ENCODE measurements at places on chromosomes 7 and 10. TPM values are rescaled to one million over a fixed set of nuclear protein-coding genes. Genes with fewer than 3 reads are reported as not detected.

GRCh38 chr7:105337529-105337928, 51.2 kb downstream of the SRPK2 start:
- H3K27ac ChIP-seq: no peak overlapping the region
- H3K4me1 ChIP-seq: 0 out of 2 replicates have a peak, but pooled peaks cover 3% of the 10 kb centered on the region
- no peaks in the 10 kb centered on the region for H3K27me3 ChIP-seq
- no peak for DNase-seq
- no peak overlapping the region for H3K4me3 ChIP-seq
- no peaks in the 10 kb centered on the region for H3K36me3 ChIP-seq

The AZGP1 gene
- not detected for polyA plus RNA-seq

The CFTR gene
- not detected for polyA plus RNA-seq

The SLC26A3 gene
- not detected for polyA plus RNA-seq

GRCh38 chr10:84005403-84005802, 133.9 kb upstream of the GHITM start:
- no peaks in the 10 kb centered on the region for H3K27me3 ChIP-seq
- H3K4me3 ChIP-seq: no peak overlapping the region
- no peaks in the 10 kb centered on the region for H3K4me1 ChIP-seq

The ACTL6B gene
- polyA plus RNA-seq: not detected

DNA sequence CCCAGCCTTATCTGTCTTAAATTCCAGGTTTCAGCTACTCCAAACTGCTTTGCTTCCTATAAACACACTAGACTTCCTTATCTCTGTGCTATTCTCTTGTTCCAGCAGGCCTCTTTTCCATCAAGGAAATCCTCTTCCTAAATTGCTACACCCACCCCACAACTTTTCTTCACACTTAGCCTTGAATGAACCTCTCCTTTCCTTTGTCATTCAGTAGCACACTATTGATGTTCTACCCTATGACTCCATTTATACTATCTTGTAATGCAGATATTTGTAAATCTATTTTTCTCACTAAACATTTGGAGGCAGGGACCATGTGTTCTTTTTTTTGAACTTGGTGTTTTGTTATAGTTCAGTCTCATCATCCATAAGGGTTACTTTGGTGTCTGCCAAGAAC, 3.7 kb downstream of the SLC16A9 start:
- H3K36me3 ChIP-seq: no peaks in the 10 kb centered on the region
- peaks cover 27% of the 10 kb centered on the region for H3K27me3 ChIP-seq
- no peak overlapping the region for H3K4me3 ChIP-seq
- H3K27ac ChIP-seq: no peak overlapping the region

DNA sequence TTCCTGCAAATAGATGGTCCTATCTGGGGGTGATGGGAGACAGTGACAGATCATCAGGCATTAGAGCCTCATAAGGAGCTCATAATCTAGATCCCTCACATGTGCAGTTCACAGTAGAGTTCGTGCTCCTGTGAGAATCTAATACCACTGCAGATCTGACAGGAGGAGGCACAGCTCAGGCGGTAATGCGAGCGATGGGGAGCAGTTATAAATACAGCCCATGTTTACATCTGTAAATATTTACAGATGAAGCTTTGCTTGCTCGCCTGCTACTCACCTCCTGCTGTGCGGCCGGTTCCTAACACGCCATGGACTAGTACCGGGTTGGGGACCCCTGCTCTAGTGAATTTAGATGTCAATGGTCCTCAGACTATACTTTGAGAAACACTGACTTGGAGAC, 17.0 kb upstream of the CDCA7L start:
- no peak overlapping the region for H3K27ac ChIP-seq
- no peaks in the 10 kb centered on the region for H3K27me3 ChIP-seq
- DNase-seq: no peak
- no peaks in the 10 kb centered on the region for H3K36me3 ChIP-seq
- peaks cover 20% of the 10 kb centered on the region for H3K4me1 ChIP-seq
- H3K4me3 ChIP-seq: no peak overlapping the region

- H3K27me3 ChIP-seq: no peaks in the 10 kb centered on the region
- peaks cover 9% of the 10 kb centered on the region for H3K4me1 ChIP-seq
- H3K36me3 ChIP-seq: no peaks in the 10 kb centered on the region
Measured at GRCh38 chr7:106756884-106757283, 95.9 kb upstream of the CCDC71L start.

DNA sequence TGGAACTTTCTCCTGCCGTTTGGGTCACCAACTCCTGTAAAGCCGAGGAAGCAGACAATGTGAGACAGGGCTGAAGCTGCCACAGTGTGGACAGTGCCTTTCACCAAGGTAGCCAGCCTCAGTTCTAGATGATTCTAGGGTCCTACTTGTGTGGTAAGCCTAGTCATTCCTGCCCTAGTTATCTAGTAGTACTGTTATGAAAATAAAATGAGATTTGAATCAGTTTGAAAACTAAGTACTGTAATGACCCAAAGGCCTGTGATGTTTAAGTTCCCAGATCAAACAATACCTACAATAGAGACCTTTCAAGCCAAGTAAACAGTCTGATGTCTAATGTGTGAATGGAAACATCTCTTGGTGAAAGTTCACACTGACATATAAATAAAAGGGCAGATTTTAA, 37.1 kb downstream of the POLL start:
- no peaks in the 10 kb centered on the region for H3K4me1 ChIP-seq
- DNase-seq: no peak
- no peak overlapping the region for H3K27ac ChIP-seq
- no peaks in the 10 kb centered on the region for H3K36me3 ChIP-seq

The TFPI2 gene
- 706 TPM for polyA plus RNA-seq

The GHRHR gene
- not detected for polyA plus RNA-seq

The FAM24B gene
- 5.7 TPM for polyA plus RNA-seq

The C10orf62 gene
- polyA plus RNA-seq: not detected

- no peak for DNase-seq
- no peaks in the 10 kb centered on the region for H3K36me3 ChIP-seq
- no peaks in the 10 kb centered on the region for H3K4me1 ChIP-seq
- no peaks in the 10 kb centered on the region for H3K27me3 ChIP-seq
- no peak overlapping the region for H3K4me3 ChIP-seq
Measured at GRCh38 chr7:158409120-158409519, 178.5 kb downstream of the PTPRN2 start.

The C10orf90 gene
- 0.71 TPM for polyA plus RNA-seq

DNA sequence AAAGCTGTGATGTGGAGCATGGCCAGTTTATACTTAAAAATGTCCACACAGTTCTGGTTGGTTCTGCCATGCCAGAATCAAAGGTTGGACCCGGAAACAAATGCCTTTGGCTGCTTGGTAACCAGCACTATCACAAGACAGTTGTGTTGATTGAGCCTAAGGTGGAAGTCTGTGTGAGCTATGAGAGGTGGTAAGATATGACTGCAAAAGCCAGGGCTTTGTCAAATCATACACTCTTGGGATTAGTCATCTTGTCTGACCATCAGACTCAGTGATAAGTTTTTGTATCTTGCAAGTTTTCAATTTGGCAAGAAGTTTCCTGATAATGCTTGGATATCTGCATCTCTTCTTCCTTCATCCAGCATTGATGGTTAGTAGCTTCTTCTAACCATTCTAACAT, 35.5 kb downstream of the GPR141 start:
- H3K4me1 ChIP-seq: no peaks in the 10 kb centered on the region
- no peak for DNase-seq
- no peak overlapping the region for H3K27ac ChIP-seq
- H3K4me3 ChIP-seq: no peak overlapping the region

The GATAD1 gene
- polyA plus RNA-seq: 10.0 TPM

DNA sequence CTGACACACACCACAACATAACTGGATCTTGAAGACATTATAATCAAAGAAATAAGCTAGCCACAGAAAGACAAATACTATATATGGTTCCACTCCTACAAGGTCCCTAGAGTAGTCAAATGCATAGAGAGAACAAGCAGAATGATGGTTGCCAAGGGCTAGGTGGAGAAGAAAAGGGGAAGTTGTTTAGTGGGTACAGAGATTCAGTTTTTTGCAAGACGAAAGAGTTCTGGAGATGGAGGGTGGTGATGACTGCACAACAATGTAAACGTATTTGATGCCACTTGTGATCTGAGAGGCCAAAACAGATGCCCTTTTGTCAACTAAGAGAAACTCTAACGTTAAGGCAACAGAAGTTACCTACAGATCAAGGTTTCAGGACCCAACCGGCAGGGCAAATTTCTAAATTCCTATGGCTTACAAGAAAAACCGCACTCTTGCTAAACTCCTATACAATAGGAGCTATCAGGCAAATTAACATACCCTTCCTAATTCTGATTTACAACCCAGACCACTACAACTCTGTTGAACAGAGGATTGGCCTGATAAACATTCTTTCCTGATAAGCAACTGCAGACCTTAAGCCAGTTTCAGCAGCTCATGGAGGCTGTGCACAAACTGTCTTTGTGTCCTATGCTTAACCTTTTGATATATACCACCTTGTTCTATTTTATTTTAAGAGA, 69.0 kb downstream of the FAM107B start:
- no peak overlapping the region for H3K4me3 ChIP-seq
- no peaks in the 10 kb centered on the region for H3K4me1 ChIP-seq
- no peak for DNase-seq
- H3K27me3 ChIP-seq: peaks cover 12% of the 10 kb centered on the region
- no peaks in the 10 kb centered on the region for H3K36me3 ChIP-seq

- H3K27ac ChIP-seq: peak overlapping the region; percentile 79
- H3K27me3 ChIP-seq: no peaks in the 10 kb centered on the region
- no peaks in the 10 kb centered on the region for H3K36me3 ChIP-seq
- peaks cover 24% of the 10 kb centered on the region for H3K4me1 ChIP-seq
- DNase-seq: peak; percentile 91
- peak overlapping the region; percentile 26 for H3K4me3 ChIP-seq
Measured at GRCh38 chr10:127990846-127991542, 84.1 kb downstream of the PTPRE start.

The DNAJB9 gene
- polyA plus RNA-seq: 33.8 TPM

- H3K4me1 ChIP-seq: peaks cover 16% of the 10 kb centered on the region
- H3K36me3 ChIP-seq: no peaks in the 10 kb centered on the region
- no peak overlapping the region for H3K4me3 ChIP-seq
- no peaks in the 10 kb centered on the region for H3K27me3 ChIP-seq
Measured at GRCh38 chr10:21530168-21530567, 3.9 kb upstream of the MLLT10 start.

Measured in GM23248 (cell line).